Esophagus squamous epithelium (tissue), 5 donors: ENCODE measurements at places on chromosomes 11 and 22.
A peak's percentile ranks its signal among the peaks of the same experiment; 100 is the strongest.

GRCh38 chr22:20239676-20240446, 28.3 kb downstream of the RTN4R start:
- no peak for DNase-seq

GRCh38 chr22:39522567-39523300, 2.4 kb downstream of the ATF4 start:
- no peak for DNase-seq

- DNase-seq: no peak
Observed at GRCh38 chr22:19464975-19465374, 14.0 kb downstream of the UFD1 start.

- DNase-seq: no peak
Observed at GRCh38 chr11:62708392-62708791, 916 bp downstream of the GNG3 start.

- DNase-seq: no peak
Observed at GRCh38 chr11:69380921-69381581, 87.1 kb downstream of the MYEOV start.

DNA sequence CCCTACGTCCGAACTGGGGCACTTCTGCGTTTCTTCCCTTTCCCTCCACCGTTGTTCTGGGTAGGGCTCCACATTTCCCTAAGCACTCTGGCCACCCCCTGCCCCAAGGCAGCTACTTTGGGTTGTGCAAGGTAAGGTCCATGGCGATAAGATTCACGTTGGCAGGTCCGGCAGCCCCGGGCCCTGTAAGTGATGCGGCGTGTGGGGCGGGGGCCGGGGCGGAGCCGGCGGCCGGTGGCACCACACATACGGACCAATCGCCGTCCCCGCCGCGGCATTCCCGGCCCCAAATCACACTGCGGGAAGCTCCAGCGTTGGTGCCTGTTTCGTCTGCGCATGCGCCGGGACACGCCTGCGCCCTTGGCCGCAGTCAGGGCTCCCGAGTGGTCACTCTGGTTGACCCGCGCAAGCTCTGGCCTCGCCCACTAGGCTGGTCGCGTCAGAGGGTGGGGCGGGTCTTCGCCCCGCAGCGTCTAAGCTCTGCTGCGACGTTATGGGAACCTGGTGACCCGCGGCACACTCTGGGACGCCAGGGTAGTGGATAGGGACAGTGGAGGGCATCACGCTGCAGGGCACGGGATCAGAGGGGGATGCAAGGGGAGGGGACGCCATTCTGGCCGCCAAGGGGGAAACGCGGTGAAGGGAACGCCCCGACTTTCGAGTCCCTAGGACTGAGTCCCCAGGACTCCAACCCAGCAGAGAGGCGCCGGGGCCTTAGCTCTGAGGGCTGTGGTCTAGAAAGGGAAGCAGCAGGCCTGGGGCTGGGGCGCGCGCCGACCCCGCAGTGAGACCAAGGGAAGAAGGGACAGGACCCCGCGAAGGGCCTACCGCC, 1.6 kb downstream of the FADS1 start:
- peak; percentile 31 for DNase-seq

DNA sequence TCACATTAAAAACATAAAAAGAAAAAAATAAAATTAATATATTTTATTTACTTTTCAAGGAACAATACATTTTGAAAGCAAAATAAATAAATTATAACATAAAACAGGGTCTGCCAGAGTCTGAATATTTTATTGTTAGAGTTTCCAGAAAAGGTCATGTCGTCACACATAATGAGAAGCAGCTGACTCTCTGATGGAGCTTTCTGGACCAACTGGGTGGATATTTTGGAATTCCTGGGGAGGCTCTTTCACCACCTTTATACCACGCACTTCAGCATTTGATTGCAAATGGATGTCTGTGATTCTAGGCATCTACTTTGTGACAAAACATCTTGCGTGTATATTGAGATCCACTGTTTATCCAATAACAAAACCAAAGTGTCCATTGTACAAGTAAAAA, 455.0 kb upstream of the CCDC179 start:
- DNase-seq: no peak

GRCh38 chr11:57429946-57430345, 3.0 kb upstream of the SLC43A3 start:
- DNase-seq: no peak

GRCh38 chr11:122523846-122524805, 131.4 kb upstream of the UBASH3B start:
- no peak for DNase-seq

DNA sequence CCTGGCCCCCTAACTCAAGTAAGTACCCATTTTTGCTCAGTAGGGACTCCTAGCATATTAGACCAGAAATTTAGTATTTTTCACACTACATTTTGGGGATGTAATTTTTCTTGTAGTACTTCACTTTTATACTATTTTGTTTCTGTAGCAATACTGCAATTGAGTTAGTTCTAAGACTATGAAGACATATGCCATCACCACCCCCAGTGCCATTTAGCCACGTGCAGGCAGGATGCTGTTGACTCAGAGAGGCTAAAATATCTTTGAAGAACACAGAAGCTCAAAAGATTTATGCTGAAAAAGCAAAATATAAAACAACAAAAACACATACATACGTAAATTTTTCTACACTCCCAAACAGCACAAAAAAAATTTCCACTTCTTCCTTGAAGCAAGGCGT, 29.1 kb upstream of the DLAT start:
- DNase-seq: no peak

- no peak for DNase-seq
Observed at GRCh38 chr22:36355894-36356293, 31.9 kb downstream of the MYH9 start.

- DNase-seq: no peak
Observed at GRCh38 chr22:49136041-49136815, 691.4 kb downstream of the BRD1 start.

DNA sequence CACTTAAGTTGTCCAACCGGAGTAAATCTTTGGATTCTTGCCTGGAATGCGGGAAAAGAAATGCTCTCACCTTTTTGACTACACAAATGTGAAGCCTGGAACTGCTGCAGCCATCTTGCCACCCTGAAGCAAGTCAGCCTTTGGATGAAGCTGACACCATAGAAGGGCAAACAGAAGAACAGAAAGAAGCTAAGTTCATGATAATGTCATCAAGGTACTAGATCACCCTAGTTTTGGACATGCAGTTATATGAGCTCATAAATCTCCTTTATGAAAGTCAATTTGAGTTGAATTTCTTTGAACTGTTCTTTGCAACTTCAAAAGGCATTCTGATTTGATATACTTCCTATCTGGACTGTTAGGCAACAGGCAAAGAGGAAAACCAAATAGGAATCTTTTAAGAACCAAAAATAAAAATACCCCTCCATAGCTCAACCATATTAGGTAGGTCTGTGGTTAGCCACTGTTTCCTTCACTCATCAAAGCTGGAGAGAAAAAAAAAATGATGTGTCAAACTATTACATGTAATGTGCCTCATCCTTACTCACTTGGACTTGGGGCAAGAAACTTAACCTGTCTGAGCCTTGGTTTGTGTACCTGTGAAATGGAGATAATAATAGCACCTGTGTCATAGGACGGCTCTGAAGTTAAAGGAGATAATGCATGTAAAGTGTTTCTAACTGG, 91.9 kb downstream of the WT1 start:
- DNase-seq: no peak

- DNase-seq: no peak
Observed at GRCh38 chr11:40095446-40095845, 1364.0 kb downstream of the LRRC4C start.

GRCh38 chr11:15826826-15827225, 529.5 kb downstream of the SOX6 start:
- DNase-seq: no peak
